ENCODE measurements at places on chromosomes 11 and 22.

DNA sequence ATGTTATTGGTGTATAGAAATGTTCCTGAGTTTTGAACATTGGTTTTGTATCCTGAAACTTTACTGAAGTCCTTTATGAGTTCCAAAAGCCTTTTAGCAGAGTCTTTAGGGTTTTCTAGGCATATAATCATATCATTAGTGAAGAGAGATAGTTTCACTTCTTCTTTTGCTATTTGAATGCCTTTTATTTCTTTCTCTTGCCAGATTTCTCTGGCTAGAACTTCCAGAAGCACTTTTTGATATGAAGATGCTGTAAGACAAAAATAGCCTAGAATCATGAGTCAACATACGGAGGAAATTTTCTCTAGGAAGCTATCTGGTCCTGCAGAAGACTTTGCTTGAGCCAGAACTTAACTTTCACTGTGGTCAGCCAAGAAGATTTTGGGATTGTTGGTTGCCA is 86.7 kb upstream of the IZUMO1R start:
- no peak for DNase-seq

GRCh38 chr11:92180664-92181251 is 43.9 kb upstream of the FAT3 start:
- DNase-seq, result no peak

GRCh38 chr11:92050305-92050704 is 174.3 kb upstream of the FAT3 start:
- no peak for DNase-seq

DNA sequence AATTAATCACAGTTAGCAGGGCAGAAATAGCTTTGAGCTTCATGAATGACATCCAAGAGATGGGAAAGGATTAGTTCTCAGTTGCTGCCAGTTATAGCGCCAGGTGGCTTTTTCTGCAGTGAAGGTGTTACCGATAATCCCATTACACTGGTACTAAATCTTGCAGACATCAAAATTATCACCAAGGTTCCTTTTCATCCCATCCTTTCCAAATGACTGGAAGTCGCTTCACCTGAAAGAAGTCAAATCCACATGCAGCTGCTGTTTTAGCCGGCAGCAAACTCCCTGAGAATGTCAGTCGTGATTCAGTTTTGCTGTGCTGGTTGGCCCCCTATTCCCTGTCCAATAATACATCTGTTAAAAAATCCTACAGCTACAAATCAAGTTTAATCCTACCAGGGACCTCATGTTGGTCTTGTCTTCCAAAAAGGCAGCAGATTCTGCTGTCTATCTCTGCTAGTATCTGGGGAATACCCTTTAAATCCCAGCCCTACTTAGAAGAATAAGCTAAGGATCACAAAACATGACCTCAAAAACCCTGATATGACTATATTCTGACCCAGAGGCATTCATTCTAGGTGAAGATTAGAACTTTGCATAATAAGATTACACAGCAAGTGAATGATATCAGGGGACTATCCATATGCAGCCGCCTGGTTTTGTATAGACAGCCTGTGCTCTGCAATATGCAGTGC is 31.7 kb downstream of the IMMP1L start:
- no peak for DNase-seq

DNA sequence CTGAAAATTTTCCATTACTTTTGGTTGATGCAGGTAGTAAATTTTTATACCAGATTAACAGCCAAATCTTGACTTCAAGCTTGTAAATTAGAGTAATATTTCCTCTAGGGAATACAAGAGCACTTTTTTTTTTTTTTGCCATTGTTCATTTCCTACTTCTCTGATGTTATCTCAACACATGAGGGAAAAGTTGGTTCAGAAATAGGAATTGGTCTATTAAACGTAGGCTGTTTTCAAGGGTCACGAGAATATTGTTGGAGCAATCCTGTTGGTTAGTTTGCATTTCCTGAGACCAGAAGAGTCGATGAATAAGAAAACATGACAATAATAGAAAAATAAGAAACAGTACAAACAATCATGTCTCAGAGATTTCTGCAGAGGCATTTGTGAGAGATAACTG is 453.9 kb upstream of the CCDC179 start:
- no peak for DNase-seq

- no peak for DNase-seq
These were observed 11.0 kb upstream of the TSSC4 start for GRCh38 chr11:2389377-2390026.

DNA sequence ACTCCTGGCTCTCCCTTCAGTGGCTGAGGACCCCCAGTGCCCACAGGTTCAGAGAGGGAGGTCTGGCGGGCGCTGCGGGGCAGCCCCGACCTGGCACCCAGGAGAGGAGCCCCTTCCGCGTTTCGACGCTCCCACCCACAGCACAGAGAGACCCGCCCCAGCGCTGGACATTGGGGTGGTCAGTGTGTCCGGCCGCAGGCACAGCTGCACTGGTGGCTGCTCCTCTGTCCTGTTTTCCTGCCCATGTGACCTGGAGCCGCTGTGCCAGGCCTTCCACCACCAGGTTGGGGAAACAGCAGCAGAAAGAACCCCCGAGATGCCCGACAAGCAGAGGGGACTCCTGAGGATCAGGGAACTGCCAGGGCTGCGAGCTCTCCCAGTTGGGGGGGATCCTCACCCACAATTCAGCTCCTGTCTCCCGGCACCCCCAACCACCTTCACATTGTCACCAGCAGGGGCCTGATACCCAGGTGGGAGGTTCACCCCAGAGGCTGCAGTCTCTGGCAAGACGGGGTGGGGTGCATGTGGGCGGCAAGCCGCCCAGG is 13.6 kb downstream of the KRTAP5-5 start:
- DNase-seq, result no peak

DNA sequence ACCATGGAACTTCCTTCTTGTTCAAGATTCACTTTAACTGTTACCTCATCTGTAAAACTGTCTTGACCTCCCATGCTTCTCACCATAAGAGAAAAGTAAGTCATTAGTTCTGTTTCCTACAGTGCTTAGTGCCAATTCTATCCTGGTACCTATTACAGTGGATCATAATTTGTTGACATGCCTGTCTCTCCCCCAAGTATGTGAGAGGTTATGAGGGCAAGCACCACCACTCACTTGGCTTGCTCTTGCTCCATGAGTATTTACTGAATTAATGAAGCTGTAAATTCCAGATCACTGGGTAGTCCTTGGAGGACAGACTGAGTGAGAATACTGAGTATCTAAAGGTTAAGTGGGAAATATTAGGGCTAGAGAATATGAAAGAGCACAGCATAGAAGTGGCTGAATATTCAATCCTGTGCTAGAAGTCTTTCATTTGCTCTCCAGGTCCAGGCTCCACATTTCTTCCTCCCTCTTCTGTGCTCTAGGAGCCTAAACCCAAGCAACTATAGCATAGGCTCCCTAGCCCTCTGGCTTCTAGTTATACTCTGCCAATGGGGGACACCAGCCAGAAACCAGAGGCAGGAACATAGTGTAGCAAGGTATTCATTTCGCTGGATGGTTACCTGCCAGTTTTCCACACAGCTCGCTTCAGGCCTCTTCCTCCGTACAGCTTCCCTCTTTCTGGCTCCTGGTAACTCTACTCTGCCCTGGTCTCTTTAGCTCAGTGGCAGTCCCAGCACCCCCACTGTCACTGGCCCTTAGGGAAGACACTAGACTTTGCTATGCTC is 118.2 kb upstream of the SLC5A12 start:
- DNase-seq, result no peak

- DNase-seq, result no peak
These were observed 35.9 kb upstream of the GRAMD4 start for GRCh38 chr22:46584081-46584921.

DNA sequence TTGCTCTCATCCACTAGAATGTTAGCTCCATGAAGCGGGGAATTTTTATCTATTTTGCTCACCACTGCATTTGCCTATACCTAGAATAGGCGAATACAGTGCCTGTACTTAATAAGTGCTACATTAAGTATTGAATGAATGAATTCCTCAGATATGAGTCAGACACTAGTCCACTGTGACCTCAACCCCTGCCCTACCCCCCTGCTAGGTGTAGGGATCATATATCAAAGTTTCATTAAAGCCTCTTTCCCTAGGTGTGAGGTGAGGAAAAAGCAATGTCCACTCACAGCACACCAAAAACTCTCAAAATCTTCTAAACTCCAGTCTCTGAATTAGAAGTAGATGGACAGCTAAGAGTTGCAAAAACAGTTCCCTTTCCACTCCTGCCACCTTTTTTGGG is 9.8 kb upstream of the PSMA1 start:
- DNase-seq, result no peak

- no peak for DNase-seq
These were observed 25.0 kb upstream of the CRTAM start for GRCh38 chr11:122813176-122813893.

DNA sequence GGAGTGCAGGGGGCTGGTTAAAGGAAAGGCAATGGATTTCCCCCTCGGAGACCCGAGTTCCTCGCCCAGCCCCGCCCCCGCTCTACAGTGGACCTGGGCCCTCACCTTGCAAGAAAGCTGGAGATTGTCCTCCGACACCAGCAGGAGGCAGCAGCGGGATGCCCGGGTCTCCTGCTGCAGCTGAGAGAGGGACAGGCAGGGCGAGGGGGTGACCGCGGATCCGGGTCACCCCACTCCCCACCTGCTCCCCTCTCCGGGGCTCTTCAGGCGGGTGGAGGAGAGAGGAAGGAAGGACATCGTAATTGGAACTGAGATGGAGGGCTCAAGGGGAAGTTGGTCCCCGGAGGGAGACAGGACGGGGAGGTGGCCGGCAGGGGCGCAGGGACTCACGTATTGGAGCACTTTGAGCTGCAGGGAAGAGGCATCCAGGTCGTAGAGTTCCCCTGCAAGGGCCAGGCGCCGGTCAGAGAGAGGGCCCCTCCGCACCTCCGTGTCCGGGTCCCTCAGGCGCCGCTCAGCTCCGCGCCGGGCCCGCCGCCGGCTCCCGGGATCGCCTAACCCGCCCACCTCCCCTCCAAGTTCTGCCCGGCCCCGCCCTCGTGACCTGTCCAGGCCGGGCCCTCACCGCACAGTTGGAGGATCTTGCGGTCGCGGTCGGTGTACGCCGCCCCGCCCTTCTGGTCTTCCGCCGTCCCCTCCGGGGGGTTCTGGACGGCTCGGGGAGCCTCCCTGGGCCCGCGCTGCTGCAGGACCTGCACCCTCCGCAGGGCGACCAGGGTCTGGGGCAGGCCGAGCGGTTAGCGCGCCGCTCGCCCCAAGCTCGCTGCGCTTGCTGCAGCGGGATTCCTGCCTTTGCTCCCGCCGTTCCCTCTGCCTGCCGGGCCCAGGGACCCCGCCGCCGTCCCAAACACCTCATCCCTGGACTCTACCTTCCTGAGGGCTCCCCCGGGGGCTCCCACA is 84.1 kb downstream of the PDE2A start:
- no peak for DNase-seq

- DNase-seq, result no peak
These were observed 10.3 kb downstream of the FXYD2 start for GRCh38 chr11:117814204-117814765.

Data from stimulated activated CD4-positive, alpha-beta T cell treated with anti-CD3 and anti-CD28 coated beads, Interleukin-1b, Interleukin-23, amount 100 ng/mL, for 1 hour (primary cell).